ENCODE measurements at places on chromosomes 4 and X.

- DNase-seq: no peak
Observed at GRCh38 chrX:9132036-9132638, 98.2 kb upstream of the FAM9B start.

- DNase-seq: no peak
Observed at GRCh38 chr4:125626946-125627345, 312.2 kb downstream of the FAT4 start.

- no peak for DNase-seq
Observed at GRCh38 chrX:69138118-69138390, 27.2 kb downstream of the PJA1 start.

GRCh38 chrX:118978451-118978850 is 4.0 kb downstream of the LONRF3 start:
- DNase-seq: no peak

GRCh38 chr4:156773648-156774357 is 197.8 kb downstream of the PDGFC start:
- DNase-seq: no peak

- no peak for DNase-seq
Observed at GRCh38 chr4:16196482-16197393, 29.5 kb downstream of the TAPT1 start.

DNA sequence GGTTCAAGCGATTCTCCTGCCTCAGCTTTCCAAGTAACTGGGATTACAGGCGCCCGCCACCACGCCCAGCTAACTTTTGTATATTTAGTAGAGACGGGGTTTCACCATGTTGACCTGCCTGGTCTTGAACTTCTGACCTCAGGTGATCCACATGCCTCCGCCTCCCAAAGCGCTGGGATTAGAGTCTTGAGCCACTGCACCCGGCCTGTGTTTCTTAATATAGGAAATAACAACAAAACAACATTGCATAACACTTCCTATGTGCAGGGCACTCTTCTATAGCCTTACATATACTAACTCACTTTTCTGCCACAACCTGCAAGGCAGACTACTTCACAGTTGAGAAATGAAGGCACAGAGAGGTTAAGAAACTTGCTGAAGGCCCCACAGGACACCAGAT is 12.8 kb upstream of the TMEM131L start:
- DNase-seq: no peak

GRCh38 chr4:55284331-55284730 is 61.7 kb upstream of the SRD5A3 start:
- no peak for DNase-seq
